ENCODE measurements at places on chromosomes 5 and 9.

DNA sequence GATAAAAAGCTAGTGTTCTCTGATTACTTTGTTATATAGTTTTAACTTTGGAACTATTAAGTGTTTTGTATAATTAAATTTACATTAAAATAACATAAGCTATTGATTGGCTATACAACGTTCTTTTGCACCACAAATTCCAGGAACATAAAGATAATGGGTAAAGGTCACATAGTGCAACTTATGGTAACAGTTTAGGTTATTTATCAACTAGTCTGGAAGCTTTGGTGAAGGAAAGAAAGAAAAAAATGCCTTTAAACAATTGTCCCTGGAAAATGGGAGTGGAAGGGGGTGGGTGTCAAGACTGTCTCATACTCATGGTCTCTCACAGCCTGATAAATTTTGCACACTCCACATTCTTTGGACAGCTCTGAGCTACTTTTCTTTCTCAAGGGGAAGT, 17.1 kb upstream of the SPARC start:
- DNase-seq = no peak

DNA sequence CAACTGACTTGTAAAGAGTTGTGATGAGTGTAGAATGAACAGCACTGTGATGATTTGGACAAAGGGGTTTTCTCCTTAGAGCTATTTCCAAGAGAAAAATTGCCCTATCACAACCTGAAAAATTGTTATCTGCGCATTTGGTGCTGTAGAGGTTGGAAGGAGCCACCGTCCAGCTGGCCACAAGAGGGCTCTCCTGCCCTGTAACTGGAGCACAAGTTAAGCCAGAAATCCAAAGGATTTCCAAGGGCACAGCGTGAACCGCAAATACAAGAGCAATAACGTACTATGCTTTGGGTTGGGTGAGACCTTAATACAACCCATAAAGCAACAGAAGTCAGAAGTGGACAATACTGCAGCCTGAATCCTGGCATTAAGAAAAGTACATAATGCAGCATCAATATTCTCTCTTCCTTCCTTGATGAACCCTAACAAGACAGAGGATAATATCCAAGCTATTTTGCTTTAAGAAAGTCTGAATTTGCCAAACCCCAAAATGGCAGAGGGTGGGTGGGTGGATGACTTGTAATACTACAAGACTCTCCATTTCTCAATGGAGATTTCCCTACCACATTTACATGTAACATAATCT, 56.8 kb upstream of the SMIM32 start:
- DNase-seq = no peak

DNA sequence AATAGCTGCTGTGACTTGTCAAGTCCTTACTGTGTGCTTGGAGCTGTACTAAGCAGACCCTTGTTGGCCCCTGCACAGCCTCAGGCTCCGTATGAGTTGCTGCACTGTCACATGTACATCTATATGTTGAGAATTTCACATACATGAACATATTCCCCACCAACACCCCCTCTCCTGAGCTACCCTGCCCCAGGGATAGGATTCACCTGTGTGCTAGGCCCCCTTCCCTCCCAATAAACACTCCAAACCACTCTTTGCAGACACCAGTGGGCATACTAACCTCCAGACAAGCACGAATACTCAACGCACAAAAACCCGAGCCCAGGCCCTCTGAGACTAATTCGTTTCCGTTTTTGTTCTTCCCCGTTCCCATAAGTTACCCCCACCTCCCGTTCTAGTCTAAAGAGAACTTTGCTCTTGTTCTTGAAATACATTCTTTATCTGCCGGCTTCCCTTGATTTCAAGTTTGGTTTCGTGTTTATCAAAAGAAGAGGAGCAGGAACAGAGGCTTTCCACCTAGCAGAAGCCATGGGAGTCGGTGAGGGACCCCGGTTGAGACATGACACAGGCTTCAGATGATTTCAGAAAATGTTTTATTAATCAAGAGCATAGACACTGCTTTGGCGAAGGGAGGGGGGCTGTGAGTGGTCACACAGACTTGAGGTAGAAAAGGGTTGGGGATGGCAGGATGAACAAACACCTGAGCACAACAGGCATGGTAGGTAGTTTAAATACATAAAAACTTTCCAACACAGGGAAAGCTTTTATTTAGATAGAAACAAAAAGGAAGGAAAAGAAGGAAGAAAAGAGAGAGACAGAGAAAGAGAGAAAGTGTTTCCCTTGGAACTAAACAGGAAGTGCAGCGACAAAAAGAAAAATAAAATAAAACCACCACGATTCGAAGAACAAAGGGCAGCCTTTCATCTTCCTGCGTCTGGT, 3.4 kb downstream of the HAND1 start:
- no peak for DNase-seq

DNA sequence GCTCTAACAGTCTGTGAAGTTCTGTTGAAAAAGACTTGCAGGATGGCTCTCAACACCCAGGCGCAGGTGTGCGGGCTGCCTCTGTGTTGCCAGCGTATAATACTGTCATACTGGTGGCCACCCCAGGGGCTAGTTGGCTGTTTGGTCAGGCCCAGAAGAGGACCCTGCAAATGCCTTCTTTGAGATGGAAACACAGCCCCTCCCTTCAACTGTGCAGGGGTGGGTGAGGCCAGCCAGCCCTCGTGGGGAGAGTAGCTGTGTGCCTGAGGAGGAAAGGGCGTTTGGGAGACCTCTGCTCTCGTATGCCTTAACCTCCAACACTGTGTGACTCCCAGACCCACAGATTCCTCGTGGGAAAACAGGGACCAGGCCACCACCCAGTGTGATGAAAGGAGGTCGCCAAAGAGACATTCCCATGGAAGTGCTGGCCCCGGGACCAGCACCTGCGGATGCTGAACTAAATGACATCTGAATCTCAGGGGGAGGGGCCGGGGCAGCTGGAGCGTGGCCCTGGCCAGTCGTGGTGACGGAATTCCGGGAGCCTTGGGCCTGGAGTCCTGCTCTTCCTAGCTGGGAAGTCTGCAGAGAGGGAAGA, 11.3 kb upstream of the SCGB3A1 start:
- no peak for DNase-seq

- no peak for DNase-seq
Measured at GRCh38 chr9:87063871-87064270, 116.6 kb upstream of the GAS1 start.

- no peak for DNase-seq
Measured at GRCh38 chr9:21958833-21959232, 35.4 kb downstream of the CDKN2A start.

- no peak for DNase-seq
Measured at GRCh38 chr9:96554326-96554725, 65.3 kb downstream of the CDC14B start.

- DNase-seq = no peak
Measured at GRCh38 chr9:125650271-125650737, 56.7 kb downstream of the MAPKAP1 start.

GRCh38 chr5:72290356-72291133, 29.5 kb downstream of the MRPS27 start:
- no peak for DNase-seq

GRCh38 chr9:88831713-88832407, 159.4 kb upstream of the S1PR3 start:
- DNase-seq = no peak

DNA sequence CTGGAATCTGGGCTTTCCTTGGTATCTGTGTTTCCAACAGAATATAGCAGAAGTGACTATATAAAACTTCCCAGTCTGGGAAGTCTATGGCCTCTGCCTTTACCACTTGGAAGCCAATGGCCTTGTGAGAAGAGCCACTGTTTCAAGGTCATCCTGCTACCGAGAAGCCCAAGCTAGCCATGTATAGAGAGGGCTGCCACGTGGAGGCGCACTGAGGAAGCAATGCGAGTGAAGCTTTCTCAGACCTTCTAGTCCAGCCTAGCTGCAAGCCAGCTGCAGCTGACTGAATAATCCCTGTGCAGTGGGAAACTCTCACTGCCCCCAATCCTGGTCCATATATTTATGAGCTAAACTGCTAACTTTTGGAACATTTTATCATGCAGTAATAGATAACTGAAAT, 661.8 kb upstream of the RIOK2 start:
- no peak for DNase-seq

DNA sequence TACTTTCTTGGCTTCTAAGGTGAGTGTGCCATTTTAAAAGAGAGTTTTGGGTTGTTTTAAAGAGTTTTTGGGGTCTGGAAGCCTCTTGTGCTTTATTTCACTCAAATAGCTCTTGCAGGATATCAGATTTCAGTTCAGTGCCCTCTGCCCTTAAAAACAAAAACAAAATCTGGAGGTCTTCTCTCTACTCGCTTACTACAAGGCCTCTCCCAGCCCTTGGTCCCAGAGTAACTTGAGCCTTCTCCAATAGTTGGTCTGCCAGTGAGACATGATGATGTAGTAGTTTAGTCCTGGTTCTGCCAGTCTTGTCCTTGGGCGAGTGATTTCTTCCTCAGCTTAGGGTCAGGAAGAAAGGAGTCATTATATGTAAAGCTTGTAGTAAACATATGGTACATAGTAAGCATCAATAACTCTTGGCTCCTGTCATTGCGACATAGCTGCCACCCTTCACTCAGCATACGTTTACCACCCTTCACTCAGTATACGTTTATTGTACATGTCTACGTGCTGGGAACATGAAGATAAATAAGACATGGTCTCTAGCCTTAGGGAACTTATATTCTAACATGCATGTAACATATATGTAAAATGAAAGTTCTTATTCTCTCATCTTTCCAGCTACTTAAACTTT, 147.6 kb downstream of the MAN2A1 start:
- DNase-seq = no peak

All from activated naive CD4-positive, alpha-beta T cell (primary cell).